IMR-90 (cell line): ENCODE measurements at places on chromosomes 4 and X. TPM values are rescaled to one million over a fixed set of nuclear protein-coding genes. Genes with fewer than 3 reads are reported as not detected.

GRCh38 chr4:89765966-89766365 is 71.0 kb downstream of the SNCA start:
- H3K27ac ChIP-seq, result no peak overlapping the region
- peak; percentile 63 for DNase-seq
- no peaks in the 10 kb centered on the region for H3K27me3 ChIP-seq
- H3K4me1 ChIP-seq, result no peaks in the 10 kb centered on the region

DNA sequence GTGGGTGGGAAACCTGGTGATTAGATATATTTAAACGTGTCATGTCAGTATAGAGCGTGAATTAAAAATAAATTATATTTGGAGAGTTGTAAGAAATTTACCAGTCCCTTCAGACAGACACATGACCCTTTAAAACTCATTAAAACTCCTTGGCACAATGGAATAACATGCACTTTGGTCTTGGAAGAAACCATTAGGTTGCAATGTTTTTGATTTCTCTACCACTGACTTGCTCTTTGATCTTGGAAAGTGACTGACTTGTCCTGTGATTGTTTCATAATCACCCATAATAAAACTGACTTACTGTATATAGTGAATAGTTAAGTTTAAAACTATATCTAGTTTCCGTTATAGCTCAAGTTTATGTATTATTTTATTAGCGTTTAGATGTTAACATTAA is 35.8 kb downstream of the FHL1 start:
- H3K4me3 ChIP-seq, result no peak overlapping the region
- DNase-seq, result no peak
- no peaks in the 10 kb centered on the region for H3K27me3 ChIP-seq
- no peak overlapping the region for H3K27ac ChIP-seq
- H3K4me1 ChIP-seq, result peaks cover 2% of the 10 kb centered on the region; the same call in 1 of the 2 replicates

The HSD17B13 gene
- not detected in 2 replicates for polyA plus RNA-seq

GRCh38 chrX:37646254-37646653 is 39.3 kb upstream of the XK start:
- no peak overlapping the region for H3K27ac ChIP-seq
- peaks cover 1% of the 10 kb centered on the region; the same call in 1 of the 2 replicates for H3K27me3 ChIP-seq
- no peaks in the 10 kb centered on the region for H3K36me3 ChIP-seq
- no peaks in the 10 kb centered on the region for H3K4me1 ChIP-seq
- no peak overlapping the region for H3K4me3 ChIP-seq
- no peak for DNase-seq

DNA sequence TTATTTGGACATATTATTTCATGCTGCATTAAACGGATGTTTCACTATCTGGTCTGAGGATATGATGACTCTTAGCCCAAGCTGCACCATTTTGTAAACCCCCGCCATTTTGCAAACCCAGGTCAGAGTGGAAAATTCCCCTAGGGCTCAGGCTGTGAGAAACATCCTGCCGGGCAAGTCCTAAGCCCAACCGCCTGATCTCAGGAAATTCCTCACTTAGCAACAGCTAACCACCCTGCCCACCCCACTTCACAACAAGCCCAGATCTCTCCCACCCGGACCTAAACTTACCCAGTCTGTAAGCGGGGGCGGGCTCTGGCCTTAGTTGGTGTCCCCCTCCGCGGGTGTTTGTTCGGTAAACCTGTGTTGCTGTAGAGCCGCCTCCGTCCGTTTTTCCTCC is 2747.1 kb downstream of the PCDH7 start:
- H3K4me1 ChIP-seq, result no peaks in the 10 kb centered on the region
- H3K36me3 ChIP-seq, result no peaks in the 10 kb centered on the region
- no peak for DNase-seq
- no peak overlapping the region for H3K4me3 ChIP-seq

The TLR10 gene
- not detected in 2 replicates for polyA plus RNA-seq

DNA sequence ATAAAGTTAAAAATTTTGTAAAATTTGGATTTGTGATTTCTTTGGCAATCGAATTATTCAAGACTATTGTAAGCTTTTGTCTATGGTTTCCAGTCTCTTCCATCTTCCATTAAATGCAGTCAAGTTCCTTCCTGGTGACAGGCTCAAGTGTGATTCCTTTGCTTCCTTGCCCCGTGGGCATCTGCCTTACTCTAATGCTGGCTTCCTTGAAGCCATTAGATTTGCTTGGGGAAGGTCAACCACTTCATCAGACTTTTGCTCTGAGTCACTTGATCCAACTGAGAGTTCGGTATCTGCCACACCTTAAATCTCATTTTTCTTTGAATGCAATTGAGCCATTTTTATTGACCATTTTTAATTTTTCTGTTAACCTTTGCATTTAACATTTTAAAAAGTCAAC is 648.8 kb downstream of the SPOCK3 start:
- no peaks in the 10 kb centered on the region for H3K36me3 ChIP-seq
- no peak for DNase-seq
- H3K4me1 ChIP-seq, result no peaks in the 10 kb centered on the region
- no peak overlapping the region for H3K27ac ChIP-seq
- no peak overlapping the region for H3K4me3 ChIP-seq

- no peak overlapping the region for H3K27ac ChIP-seq
- H3K27me3 ChIP-seq, result no peaks in the 10 kb centered on the region
These were observed 2308.1 kb upstream of the AGA start for GRCh38 chr4:179750374-179750773.

DNA sequence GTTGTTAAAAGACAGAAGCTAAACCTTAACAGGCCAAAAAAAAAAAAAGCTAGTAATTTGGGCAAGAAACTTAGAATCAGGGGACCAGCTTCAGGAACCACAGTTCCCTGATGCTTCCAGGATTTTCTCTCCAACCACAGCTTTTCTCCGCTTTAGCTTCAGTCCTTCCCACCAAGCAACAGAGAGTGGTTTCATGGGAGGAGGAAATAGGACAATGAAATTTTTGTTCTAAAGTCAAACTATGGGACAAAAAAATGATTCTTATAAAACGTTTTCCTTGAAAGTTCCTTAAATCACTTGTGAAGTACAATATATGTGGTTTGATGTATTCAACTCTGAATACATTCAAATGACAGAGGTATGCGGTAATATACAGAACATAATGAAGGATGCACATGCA is 71.0 kb upstream of the DHX15 start:
- H3K27ac ChIP-seq, result no peak overlapping the region
- H3K4me3 ChIP-seq, result no peak overlapping the region
- peaks cover 7% of the 10 kb centered on the region for H3K27me3 ChIP-seq
- DNase-seq, result no peak
- H3K36me3 ChIP-seq, result no peaks in the 10 kb centered on the region

GRCh38 chr4:123980736-123981300 is 584.2 kb downstream of the SPRY1 start:
- peaks cover 2% of the 10 kb centered on the region for H3K4me1 ChIP-seq
- no peaks in the 10 kb centered on the region for H3K36me3 ChIP-seq
- H3K27ac ChIP-seq, result no peak overlapping the region
- DNase-seq, result no peak

The GRK4 gene
- 2.1 and 2.2 TPM in 2 replicates for polyA plus RNA-seq

DNA sequence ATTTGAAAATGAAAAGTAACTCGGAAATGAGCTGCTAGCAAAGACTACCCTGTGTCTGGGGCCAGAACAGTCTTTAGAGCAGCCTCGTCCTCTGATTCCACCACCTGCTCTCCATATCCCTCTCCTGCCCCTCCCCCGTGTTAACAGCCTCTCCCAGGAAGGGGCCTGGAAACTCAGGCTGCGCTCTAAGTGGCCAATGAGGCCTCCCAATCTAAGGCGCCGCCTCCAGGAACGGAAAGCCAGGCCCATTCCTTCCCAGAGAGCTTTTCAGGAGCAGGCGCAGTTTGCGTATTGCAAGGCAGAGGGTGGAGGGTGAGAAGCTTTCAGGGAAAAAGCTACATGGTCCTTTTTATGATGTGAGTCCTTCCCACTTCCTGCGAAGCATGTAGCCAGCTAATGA is 31.2 kb downstream of the RS1 start:
- no peak overlapping the region for H3K27ac ChIP-seq
- H3K4me3 ChIP-seq, result no peak overlapping the region
- H3K36me3 ChIP-seq, result no peaks in the 10 kb centered on the region
- no peaks in the 10 kb centered on the region for H3K27me3 ChIP-seq
- no peak for DNase-seq

GRCh38 chrX:119759248-119759766 is 919 bp downstream of the SOWAHD start:
- peak overlapping the region; percentile 46 for H3K4me3 ChIP-seq
- H3K27ac ChIP-seq, result no peak overlapping the region
- no peaks in the 10 kb centered on the region for H3K36me3 ChIP-seq
- DNase-seq, result no peak

The RAB40AL gene
- polyA plus RNA-seq, result 0.24 and 0.34 TPM in 2 replicates

The EDA gene
- polyA plus RNA-seq, result 0.03 TPM in 1 of 2 replicates, not detected in the other

The RTL5 gene
- 1.9 and 2.5 TPM in 2 replicates for polyA plus RNA-seq

DNA sequence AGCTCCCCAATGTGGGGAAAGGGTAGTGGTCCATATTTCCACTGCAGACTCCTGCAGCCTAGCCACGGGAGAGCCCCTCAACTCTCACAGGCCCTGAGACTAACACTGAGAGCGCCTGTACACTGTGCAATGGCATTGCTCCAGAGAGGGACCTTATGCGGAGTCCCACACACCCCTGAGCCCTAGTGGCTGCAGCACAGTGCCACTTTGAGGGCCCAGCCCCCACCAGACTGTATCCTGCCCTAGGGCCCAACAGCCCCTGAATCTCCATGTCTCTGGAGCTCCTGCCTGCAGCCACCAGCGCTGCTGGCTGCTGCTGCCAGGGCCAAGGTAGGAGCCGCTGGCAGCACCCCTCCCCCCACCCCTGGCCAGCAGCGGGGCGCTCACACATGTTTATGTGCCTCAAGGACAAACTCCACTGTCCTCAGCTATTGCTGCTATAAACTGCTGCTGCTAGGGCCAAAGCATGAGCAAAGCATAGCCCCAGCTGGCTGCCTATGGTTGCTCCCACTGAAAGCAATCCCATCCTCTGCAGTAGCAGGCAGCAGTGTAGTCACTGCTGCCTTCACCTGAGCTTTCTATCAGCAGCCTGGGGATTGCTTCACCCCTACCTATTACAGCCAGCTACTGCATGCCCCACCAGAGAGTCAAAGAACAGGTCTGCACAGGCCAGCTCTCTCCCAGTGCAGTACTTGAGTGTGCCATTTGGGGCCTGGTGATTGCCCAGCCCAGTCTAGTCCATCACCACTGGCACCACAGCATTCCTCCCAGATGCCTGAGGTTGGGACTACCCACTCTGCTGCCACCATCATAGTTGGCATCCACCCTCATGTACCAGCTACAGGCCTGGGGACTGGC is 24.3 kb downstream of the TMEM154 start:
- DNase-seq, result no peak
- no peak overlapping the region for H3K27ac ChIP-seq
- no peaks in the 10 kb centered on the region for H3K4me1 ChIP-seq
- H3K4me3 ChIP-seq, result no peak overlapping the region

The LUZP4 gene
- not detected in 2 replicates for polyA plus RNA-seq

The EGF gene
- polyA plus RNA-seq, result 1.7 TPM in 2 replicates

- H3K27ac ChIP-seq, result no peak overlapping the region
- peaks cover 1% of the 10 kb centered on the region; the same call in 1 of the 2 replicates for H3K27me3 ChIP-seq
- H3K4me1 ChIP-seq, result no peaks in the 10 kb centered on the region
- DNase-seq, result no peak
- no peaks in the 10 kb centered on the region for H3K36me3 ChIP-seq
These were observed 35.8 kb upstream of the TNIP3 start for GRCh38 chr4:121199742-121200561.

- peaks cover 5% of the 10 kb centered on the region for H3K27me3 ChIP-seq
- H3K27ac ChIP-seq, result no peak overlapping the region
- no peaks in the 10 kb centered on the region for H3K4me1 ChIP-seq
- DNase-seq, result no peak
These were observed 91.2 kb upstream of the SOD3 start for GRCh38 chr4:24704149-24704548.

GRCh38 chr4:173626277-173626676 is 96.2 kb upstream of the HAND2 start:
- no peak overlapping the region for H3K4me3 ChIP-seq
- H3K27ac ChIP-seq, result no peak overlapping the region
- no peaks in the 10 kb centered on the region for H3K4me1 ChIP-seq
- H3K36me3 ChIP-seq, result no peaks in the 10 kb centered on the region
- no peaks in the 10 kb centered on the region for H3K27me3 ChIP-seq

DNA sequence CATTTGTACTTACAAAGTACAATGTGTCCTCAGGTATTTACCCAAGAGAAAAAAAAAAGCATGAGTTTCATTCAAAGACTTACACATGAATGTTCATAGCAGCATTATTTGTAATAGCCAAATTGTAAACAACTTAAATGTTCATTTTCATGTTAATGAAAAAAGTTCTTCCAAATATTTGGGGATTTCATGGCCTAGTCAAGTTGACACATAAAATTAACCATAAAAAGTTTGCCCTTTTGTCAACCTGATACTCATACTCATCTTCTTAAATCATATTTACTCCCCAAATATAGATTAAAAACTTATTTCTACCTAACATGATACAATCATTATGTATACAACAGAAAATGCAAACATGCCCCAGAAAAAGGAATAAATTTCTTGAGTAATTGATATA is 112.5 kb upstream of the EMCN start:
- no peaks in the 10 kb centered on the region for H3K27me3 ChIP-seq
- no peak overlapping the region for H3K4me3 ChIP-seq
- no peaks in the 10 kb centered on the region for H3K4me1 ChIP-seq

DNA sequence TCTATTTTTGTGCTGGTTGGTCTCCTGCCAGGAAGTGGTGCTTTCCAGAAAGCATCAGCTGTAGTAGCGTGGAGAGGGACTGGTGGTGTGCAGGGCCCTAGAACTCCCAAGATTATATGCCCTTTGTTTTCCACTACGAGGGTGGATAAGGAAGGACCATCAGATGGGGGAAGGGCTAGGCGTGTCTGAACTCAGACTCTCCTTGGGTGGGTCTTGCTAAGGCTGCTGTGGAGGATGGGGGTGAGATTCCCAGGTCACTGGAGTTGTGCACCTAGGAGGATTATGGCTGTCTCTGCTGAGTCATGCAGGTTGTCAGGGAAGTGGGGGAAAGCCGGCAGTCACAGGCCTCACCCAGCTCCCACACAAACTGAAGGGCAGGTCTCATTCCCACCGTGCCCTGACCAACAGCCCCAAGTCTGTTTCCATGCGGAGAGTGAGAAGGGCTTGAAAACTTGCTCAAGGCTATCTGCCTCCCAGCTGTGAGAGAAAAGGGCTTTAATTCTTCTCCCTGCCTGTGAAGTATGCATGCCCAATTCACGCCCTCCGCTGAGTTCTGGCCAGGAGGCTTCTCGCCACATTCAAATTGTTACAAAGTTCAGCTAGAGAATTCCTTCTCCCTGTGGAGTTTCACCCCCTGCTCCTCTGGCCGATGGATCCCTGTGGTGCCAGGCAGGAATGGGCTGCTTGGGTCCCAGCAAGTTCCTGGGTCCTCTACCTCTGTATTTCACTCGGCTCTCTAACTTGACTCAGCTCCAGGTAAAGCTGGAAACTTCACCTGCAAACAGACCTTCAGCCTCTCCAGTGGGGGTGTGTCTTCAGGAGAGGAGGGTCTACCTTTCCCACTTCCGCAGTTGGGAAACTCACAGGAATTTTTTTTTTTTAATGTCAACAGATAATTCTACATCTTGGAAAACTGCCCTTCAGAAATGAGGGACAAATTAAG is 7.7 kb upstream of the CSTF2 start:
- peaks cover 5% of the 10 kb centered on the region for H3K27me3 ChIP-seq
- H3K4me3 ChIP-seq, result no peak overlapping the region
- H3K36me3 ChIP-seq, result no peaks in the 10 kb centered on the region
- no peaks in the 10 kb centered on the region for H3K4me1 ChIP-seq
- no peak for DNase-seq

GRCh38 chrX:125132274-125132673 is 187.4 kb upstream of the TEX13C start:
- no peaks in the 10 kb centered on the region for H3K36me3 ChIP-seq
- peak; percentile 0 for DNase-seq
- no peaks in the 10 kb centered on the region for H3K4me1 ChIP-seq
- no peak overlapping the region for H3K4me3 ChIP-seq
- no peaks in the 10 kb centered on the region for H3K27me3 ChIP-seq

- no peak for DNase-seq
- peaks cover 8% of the 10 kb centered on the region for H3K36me3 ChIP-seq
- H3K4me3 ChIP-seq, result no peak overlapping the region
- H3K27me3 ChIP-seq, result no peaks in the 10 kb centered on the region
- H3K4me1 ChIP-seq, result no peaks in the 10 kb centered on the region
These were observed 53.7 kb downstream of the PDS5A start for GRCh38 chr4:39924014-39924413.
